ENCODE measurements at places on chromosomes 12 and 14. TPM values are rescaled to one million over a fixed set of nuclear protein-coding genes. Genes with fewer than 3 reads are reported as not detected.

DNA sequence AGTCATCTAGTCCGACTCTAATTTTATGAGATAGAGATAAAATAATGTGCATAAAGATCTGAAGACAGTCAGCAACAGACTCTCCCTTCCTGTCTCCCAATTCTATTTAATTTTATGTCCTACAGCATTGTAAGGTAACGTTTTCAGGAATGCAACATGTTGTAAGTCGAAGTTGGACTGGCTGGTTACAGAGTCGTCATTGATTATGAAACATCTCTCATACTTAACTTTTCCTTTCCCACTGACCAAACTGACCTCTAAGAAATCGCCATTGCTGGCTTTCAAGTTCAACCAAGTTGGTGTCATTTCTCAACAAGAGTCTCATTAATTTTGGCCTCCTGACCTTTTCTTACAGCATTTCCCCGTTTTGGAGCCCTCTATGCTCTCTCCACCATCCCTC is 4.9 kb upstream of the RIC8B start:
- peaks cover 5% of the 10 kb centered on the region for H3K4me1 ChIP-seq
- no peaks in the 10 kb centered on the region for H3K36me3 ChIP-seq
- H3K27me3 ChIP-seq: no peaks in the 10 kb centered on the region
- H3K4me3 ChIP-seq: no peak overlapping the region

DNA sequence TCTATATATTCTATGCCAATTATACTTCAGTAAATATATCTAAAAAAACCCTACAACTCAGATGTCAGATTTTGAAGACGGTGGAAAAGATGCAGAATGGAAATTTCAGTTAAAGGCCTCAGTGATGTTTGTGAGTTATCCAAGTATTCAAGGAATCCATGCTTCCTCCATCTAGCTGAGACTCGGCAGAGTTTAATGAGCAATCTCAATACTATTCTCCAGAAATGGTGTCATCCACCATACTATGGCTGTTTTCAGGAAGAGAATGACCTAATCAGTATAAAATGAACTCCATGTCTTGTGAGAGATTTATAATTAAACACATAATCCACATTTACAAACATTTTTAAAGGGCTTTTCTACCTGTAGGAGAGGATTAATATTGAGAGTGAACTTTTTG is 66.0 kb downstream of the KLHL28 start:
- no peak overlapping the region for H3K27ac ChIP-seq
- H3K36me3 ChIP-seq: no peaks in the 10 kb centered on the region
- H3K4me3 ChIP-seq: no peak overlapping the region
- H3K4me1 ChIP-seq: peaks cover 19% of the 10 kb centered on the region
- no peaks in the 10 kb centered on the region for H3K27me3 ChIP-seq

GRCh38 chr14:34128665-34129064 is 177.8 kb upstream of the EGLN3 start:
- no peak overlapping the region for H3K27ac ChIP-seq
- no peaks in the 10 kb centered on the region for H3K27me3 ChIP-seq
- H3K4me1 ChIP-seq: no peaks in the 10 kb centered on the region
- no peaks in the 10 kb centered on the region for H3K36me3 ChIP-seq
- DNase-seq: no peak

DNA sequence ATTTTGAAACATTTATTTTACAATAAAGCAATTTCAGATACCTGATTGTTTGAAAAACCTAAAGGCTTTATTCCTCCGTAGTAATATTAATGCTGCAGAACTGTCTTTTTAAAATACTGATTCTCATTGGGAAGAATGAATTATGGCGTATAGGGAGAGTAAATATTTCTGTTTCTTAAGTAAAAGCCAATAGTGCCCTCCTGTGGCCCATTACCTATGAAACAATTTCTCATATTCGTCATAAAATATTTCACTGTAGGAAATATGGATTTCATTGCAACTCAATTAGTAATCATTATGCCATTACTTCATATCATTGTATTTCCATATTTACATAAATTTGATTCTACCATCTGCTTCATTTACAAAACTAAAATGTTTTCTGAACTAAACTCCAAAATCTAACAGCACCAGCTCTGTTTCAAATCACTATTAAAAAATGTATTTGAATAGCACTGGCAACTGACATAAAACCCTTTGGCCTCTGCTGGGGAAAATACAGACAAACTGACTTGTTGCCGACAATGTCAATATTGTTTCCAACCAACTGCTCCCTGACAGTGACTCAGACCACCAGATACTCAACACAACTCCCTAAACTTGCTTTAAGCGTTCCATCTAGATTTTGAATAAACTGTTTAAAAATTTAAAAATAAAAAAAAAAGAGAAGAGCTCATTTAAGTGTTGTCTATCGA is 290.3 kb downstream of the NAV3 start:
- no peaks in the 10 kb centered on the region for H3K4me1 ChIP-seq
- no peaks in the 10 kb centered on the region for H3K27me3 ChIP-seq
- no peaks in the 10 kb centered on the region for H3K36me3 ChIP-seq
- DNase-seq: no peak

GRCh38 chr14:36757734-36758601 is 96.3 kb downstream of the PAX9 start:
- no peak overlapping the region for H3K4me3 ChIP-seq
- H3K36me3 ChIP-seq: no peaks in the 10 kb centered on the region
- DNase-seq: no peak
- no peaks in the 10 kb centered on the region for H3K27me3 ChIP-seq
- H3K27ac ChIP-seq: no peak overlapping the region

- no peaks in the 10 kb centered on the region for H3K27me3 ChIP-seq
- H3K4me3 ChIP-seq: no peak overlapping the region
- no peak for DNase-seq
- H3K36me3 ChIP-seq: no peaks in the 10 kb centered on the region
- no peaks in the 10 kb centered on the region for H3K4me1 ChIP-seq
Observed at GRCh38 chr14:39860596-39861228, 428.5 kb upstream of the FBXO33 start.

DNA sequence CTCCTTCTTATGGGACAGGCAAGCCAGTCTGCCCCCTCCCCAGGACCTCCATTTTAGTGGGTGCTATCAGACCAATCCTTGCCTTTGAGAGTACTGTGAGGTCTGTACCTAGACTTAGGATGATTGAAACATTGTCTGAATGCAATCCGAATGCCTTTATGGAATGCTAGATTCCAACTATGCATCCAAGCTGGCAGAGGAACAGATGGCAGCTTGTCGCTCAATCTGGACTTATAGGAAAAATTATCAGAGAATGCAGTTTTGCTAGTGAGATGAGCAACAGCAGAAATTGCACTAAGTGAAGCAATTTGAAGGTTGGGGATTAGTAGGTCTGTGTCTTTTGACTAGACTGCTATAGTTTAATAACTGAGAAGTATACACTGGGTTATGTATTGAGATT is 109.1 kb downstream of the DYRK2 start:
- no peaks in the 10 kb centered on the region for H3K27me3 ChIP-seq
- H3K27ac ChIP-seq: no peak overlapping the region
- H3K4me3 ChIP-seq: no peak overlapping the region
- no peak for DNase-seq
- H3K36me3 ChIP-seq: no peaks in the 10 kb centered on the region
- H3K4me1 ChIP-seq: no peaks in the 10 kb centered on the region

- H3K36me3 ChIP-seq: no peaks in the 10 kb centered on the region
- no peaks in the 10 kb centered on the region for H3K4me1 ChIP-seq
- DNase-seq: no peak
- H3K4me3 ChIP-seq: no peak overlapping the region
- peaks cover 11% of the 10 kb centered on the region for H3K27me3 ChIP-seq
Observed at GRCh38 chr14:37587881-37588666, 7.0 kb downstream of the FOXA1 start.

- peaks cover 99% of the 10 kb centered on the region for H3K4me1 ChIP-seq
- H3K27ac ChIP-seq: peak overlapping the region; percentile 63
- DNase-seq: peak; percentile 79
Observed at GRCh38 chr14:91372671-91373495, 44.7 kb downstream of the CCDC88C start.

Gene PLEKHA5
- 5.7 TPM for total RNA-seq

Data from CD8-positive, alpha-beta memory T cell (primary cell).